Bronchial epithelial cell (primary cell): ENCODE measurements at places on chromosomes 6 and 20.
A peak's percentile ranks its signal among the peaks of the same experiment; 100 is the strongest.

DNA sequence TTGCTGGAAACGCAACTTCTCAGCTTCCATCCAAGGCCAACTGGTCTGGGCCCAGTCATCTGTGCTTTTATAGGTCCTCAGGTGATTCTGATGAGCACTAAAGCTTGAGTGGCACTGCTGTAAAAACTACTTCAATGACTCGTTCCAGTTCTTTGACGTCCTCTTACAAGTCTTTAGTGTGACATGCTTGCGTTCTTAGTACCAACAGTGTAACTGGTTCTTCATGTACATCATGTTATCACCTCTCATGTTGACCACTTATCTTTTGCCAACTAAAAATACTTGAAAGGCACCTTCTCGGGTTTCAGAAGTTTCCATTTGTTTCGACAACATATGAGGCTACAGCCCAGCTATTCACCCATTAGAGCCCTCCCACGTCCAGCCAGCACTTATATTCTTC, 468.9 kb downstream of the PRKN start:
- DNase-seq: no peak

- DNase-seq: no peak
Measured at GRCh38 chr6:50285735-50286134, 236.0 kb upstream of the DEFB112 start.

DNA sequence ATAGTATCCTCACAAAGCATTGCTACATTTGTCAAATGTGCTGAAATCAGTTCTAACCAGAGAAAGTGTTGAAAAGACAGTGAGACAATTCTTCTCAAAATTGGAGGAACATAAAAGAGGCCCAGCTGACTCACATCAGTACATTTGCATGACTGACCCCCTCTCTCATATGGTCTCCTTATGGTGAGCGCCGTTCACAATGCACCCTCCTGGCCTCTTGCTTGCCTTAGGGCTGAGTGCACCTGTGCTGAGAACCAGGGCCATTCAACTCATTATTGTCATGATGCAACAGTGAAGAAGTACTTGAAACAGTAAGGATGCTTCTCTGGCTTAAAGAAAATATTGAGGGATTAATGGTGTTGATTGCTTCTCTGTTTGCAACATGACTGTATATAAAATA, 375.2 kb upstream of the AGPAT4 start:
- DNase-seq: no peak

GRCh38 chr6:154537511-154538325, 27.2 kb upstream of the CNKSR3 start:
- DNase-seq: no peak

DNA sequence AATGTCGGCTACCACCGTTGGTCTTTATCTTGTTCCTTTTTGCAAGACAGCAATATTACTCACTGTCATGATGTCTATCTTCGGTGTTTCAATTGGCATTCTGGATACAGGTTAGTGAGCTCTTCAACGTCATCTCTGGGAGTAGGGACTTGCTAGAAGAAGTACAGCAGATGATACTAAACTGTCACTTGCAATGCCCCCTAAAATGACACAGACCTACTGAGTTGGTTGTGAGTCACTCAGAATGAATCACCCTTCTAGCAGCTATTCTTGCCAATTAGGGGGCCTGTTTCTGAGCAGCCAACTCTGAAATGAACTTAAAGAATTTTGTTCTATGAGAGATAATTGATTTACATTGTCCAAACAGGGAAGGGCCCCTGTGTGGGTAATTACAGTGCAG, 176.5 kb downstream of the SLC16A10 start:
- DNase-seq: peak; percentile 79

DNA sequence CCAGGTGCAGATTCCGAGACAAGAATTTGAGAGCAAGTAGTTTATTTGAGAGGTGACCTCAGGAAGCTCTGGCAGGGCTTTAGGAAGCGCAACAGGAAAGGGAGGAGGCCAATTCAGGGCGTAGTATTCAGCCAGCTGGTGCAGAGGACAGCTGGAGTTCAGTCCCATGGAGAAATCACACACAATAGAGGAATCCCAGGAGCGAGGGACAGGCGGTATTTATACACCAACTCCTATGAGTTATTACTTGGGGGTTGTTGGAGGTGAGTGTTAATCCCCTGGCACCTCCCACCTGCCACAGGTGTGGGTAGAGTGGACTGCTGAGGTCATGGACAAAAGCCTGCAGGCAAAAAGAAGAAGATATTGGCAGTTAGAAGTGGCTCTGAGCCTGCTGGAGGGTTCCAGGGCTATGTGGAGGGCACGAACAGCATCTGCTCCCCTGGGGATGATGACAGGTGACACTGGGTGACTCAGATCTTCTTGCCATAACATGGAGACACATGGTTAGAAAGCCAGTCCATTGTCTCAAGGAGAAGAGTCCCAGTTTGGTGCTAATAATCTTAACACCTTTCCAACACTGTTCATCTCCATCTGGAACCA, 13.9 kb upstream of the SULF2 start:
- no peak for DNase-seq

DNA sequence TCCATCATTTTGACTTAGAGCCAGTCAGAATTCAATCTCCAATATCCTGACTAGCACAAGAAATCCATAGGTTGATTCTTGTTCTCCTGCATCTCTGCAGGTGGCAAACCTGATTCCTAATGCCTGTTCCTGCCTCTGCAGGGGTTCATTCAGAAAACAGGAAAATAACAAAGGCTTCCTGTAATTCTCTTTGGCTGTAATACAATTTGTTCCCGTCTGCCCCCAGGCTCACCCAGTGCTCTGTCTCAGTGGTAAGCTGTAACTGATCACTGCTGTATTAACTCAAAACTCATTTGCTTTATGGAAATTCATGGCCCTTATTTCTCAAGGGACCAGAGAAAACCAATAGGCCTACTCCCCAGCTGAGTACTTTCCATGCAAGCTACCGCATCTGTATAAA, 88.6 kb downstream of the OPRM1 start:
- DNase-seq: no peak

DNA sequence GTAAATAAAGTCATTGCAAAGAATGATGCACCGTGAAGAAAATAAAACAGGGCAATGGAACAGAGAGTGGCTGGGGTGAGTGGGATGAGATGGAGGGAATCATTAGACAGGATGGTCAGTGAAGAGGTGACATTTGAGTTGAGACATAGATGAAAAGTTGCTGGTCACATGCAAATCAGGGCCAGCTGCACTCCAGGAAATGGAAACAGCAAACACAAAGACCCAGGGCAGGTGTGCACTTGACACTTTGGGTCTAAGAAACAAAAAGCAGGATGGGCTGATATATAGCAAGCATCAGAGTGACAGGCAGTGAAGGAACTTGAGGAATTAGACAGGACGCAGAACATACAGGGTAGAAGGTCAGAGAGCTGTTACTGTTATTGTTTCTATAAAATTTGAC, 171.5 kb upstream of the RIPOR2 start:
- DNase-seq: no peak

GRCh38 chr6:113564371-113565171, 292.6 kb upstream of the MARCKS start:
- peak; percentile 26 for DNase-seq

DNA sequence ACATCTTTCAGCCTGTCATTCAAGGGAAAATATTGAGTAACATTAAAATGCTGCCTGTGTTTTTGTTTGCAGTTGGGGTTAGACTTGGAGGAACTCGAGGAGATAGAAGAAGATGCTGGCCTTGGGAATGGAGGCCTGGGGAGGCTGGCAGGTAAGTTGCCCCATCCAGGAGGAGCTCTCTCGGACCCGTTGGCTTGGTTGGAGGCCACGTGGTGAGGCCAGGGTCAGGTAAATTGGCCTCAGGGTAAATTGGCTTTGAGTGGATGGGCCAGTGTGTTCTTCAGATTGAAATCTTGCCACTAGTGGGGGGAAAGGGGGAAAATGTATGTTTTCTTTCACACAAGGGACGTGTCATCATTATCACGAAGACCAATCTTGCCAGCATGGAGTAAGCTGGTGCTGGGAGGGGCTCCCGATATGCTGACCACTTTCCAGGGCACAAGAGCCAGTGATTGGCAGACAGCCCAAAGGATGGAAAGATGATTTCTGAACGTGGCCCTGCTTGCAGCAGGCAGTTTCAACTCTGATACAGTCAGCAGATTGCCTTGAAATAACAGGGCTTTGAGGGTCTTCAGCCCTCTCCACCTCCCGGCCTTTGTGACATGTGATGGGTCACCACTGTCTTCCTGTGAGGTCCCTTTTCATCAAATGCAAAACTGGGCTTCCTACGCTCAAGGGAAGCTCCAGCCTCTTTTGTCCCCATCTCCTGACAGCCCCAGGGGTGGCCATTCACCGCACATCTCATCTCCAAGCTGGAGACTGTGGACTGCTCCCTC, 21.4 kb downstream of the PYGB start:
- DNase-seq: no peak

DNA sequence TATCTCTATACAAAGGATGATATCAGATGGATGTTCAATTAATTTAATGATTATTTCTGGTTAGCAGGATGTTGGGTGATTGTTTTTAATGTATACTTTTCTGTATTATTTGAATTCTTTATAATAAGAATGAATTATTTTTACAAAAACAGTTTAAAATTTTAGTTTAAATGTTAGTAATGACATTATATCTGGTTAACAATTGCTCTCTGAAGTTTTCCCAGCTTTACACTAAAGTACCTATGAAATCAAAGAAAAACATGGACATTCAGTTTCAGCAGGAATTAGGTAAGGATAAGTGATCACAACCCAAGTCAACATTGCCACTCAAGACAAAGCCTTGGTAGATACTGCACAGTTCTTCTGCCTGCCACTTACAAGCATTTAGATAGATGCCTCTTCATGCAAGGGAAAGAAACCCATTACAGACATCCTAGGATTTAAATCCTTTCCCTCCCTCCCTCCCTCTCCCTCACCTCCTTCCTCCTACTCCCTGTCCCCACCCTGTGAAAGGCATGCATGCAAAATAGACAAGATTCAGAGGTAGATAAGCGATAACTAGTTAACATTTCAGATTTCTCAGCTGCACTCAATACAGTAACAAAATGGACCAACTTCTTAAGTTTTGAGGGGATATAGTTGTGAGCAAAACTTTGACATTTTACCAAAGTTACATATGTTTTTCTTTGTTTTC, 143.8 kb downstream of the STXBP5 start:
- no peak for DNase-seq

DNA sequence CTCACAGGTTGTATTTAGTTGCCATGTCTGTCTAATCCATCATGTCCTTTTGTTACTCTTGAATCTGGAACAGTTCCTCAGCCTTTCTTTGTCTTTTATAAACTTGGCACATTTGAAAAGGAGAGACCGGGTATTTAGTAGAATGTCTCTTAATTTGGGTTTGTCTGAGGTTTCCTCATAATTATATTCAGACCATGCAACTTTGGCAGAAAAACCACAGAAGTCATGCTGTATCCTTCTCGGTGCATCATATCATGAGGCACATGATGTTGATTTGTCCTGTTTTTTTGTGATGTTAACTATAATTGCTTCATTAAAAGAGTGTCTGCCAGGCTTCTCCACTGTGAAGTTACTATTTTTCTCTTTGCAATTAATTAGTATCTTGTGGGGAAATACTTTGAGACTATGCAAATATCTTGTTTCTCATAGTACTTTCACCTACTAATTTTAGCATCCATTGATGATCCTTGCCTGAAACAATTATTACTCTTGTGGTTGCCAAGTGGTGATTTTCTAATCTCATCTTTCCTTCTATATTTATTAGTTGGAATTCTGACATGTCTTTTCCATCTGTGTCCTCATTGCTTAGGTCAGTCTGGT, 837.3 kb downstream of the DHX35 start:
- no peak for DNase-seq

DNA sequence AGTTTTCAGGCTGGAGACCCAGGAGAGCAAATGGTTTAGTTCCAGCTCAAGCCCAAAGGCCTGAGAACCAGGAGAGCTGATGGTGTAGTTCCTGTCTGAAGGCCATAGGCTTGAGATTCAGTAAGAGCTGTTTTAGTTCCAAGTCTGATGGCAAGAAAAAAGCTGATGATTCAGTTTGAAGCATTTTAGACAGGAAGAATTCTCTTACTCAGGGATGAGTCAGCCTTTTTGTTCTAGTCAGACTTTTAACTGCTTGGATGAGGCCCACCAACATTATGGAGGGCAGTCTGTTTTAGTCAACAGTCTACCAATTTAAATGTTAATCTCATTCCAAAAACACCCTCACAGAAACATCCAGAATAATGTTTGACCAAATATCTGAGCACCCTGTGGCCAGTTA, 2.5 kb downstream of the ZSCAN26 start:
- DNase-seq: peak; percentile 91
